ENCODE measurements at places on chromosomes 1 and 21. TPM values are rescaled to one million over a fixed set of nuclear protein-coding genes. Genes with fewer than 3 reads are reported as not detected.

Gene TBCE
- 16.8 TPM for total RNA-seq

DNA sequence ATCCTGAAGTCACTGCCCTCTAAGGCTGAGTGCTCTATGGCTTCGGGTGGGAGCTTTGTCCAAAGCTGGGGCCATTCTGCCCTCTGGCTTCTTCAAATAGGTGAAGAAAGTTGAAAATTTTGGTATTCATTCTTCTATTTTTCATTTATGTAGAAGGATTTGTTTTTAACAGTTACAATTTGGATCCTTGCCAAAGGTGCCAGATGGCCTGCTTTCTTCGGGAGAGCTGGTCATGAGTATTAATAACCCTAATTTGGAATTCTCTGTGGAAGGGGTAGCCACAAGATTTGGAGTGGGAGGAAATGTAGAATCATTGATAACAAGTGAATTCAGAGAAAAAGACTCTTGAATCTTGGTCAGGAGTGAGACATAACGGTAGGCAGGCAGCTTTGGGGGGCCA is 370.4 kb upstream of the ST6GALNAC5 start:
- DNase-seq, result no peak

DNA sequence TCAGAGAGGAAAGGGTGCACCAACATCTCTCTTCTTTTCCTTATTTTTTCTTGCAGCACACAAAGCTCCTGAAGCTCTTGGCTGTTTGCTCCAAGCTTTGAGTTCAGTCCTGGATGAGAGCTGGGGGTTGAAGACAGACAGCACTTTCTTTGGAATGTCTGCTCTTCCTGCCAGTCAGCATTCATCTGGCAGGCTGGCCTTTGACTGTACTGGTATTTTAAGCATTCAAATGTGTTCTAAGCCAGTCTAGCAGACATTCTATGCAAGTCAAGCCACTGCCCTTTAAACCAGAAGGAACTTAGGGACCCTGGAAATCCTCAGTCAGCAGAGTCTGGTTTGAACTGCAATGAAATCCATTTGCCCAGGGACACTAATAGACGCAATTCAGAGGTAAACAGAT is 45.0 kb downstream of the XCL1 start:
- no peak for DNase-seq

DNA sequence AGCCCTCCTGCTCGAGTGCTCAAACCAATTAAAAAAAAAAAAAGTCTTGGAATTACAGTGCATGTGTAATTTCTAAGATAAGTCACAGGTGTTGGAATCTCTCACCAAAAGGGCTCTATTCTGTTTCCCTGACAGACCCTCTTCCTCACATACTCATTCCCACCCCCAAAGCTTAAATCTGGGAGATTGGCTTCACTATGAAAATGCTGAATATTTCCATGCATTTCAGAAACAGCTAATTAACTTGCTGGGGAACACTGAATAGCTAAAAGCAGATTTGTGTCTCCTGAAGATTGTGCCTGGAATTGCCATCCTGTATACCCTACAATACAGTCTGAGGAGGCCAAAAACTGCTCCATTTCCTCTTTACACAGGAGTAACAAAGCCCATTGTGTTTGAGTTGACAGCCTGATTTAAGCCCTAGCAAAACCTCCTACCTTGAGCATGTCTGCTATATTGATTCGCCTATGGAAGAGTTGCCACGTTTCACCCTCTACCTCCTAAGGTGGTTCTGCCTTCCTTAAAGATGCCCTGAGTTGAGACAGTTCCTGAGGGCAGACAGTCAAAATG is 1.4 kb upstream of the PIK3R3 start:
- DNase-seq, result no peak

GRCh38 chr1:43522776-43523480 is 7.8 kb upstream of the PTPRF start:
- no peak for DNase-seq
